Gastrocnemius medialis (tissue), 4 donors: ENCODE measurements at places on chromosomes 2 and 18.

DNA sequence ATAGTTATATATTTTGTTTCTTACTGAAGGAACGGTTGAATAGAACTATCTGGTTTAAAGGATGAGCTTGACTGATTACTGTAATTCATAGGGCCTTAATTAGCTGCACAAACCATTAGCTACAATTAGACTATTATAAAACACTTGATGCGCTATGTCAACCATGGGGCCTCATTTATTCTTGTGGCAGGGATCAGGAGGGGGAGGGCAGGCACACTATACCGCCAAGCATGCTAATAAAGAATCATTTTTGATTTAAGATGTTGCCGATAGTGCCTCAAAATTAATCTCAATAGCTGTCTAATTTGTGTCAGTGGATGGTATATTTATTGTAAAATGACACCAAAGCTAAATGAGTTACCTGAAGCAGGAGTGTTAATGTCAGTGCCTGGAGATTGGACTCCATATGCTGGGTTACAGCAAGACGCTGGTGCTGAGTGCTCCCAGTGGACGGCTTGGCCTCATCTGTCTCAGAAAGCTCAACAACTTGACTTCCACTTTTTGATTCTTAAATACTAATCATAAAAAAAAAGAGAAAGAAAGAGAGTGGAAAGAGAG is 1007.0 kb upstream of the CELF4 start:
- H3K4me1 ChIP-seq, result no peaks in the 10 kb centered on the region
- no peaks in the 10 kb centered on the region for H3K27me3 ChIP-seq
- DNase-seq, result no peak
- H3K4me3 ChIP-seq, result no peak overlapping the region
- no peak overlapping the region for H3K27ac ChIP-seq

GRCh38 chr2:8407332-8407731 is 274.5 kb upstream of the ID2 start:
- no peak for DNase-seq
- no peaks in the 10 kb centered on the region for H3K36me3 ChIP-seq
- H3K27ac ChIP-seq, result no peak overlapping the region
- no peaks in the 10 kb centered on the region for H3K27me3 ChIP-seq

GRCh38 chr2:121004950-121005349 is 269.3 kb downstream of the GLI2 start:
- no peaks in the 10 kb centered on the region for H3K4me1 ChIP-seq
- no peak overlapping the region for H3K27ac ChIP-seq
- H3K27me3 ChIP-seq, result no peaks in the 10 kb centered on the region
- no peak for DNase-seq

- DNase-seq, result no peak
- H3K4me1 ChIP-seq, result no peaks in the 10 kb centered on the region
- no peaks in the 10 kb centered on the region for H3K27me3 ChIP-seq
- no peak overlapping the region for H3K4me3 ChIP-seq
These were observed 15.0 kb upstream of the ACMSD start for GRCh38 chr2:134823431-134823830.

- H3K4me3 ChIP-seq, result no peak overlapping the region
- no peaks in the 10 kb centered on the region for H3K36me3 ChIP-seq
These were observed 520.8 kb downstream of the PARD3B start for GRCh38 chr2:205066081-205066480.

DNA sequence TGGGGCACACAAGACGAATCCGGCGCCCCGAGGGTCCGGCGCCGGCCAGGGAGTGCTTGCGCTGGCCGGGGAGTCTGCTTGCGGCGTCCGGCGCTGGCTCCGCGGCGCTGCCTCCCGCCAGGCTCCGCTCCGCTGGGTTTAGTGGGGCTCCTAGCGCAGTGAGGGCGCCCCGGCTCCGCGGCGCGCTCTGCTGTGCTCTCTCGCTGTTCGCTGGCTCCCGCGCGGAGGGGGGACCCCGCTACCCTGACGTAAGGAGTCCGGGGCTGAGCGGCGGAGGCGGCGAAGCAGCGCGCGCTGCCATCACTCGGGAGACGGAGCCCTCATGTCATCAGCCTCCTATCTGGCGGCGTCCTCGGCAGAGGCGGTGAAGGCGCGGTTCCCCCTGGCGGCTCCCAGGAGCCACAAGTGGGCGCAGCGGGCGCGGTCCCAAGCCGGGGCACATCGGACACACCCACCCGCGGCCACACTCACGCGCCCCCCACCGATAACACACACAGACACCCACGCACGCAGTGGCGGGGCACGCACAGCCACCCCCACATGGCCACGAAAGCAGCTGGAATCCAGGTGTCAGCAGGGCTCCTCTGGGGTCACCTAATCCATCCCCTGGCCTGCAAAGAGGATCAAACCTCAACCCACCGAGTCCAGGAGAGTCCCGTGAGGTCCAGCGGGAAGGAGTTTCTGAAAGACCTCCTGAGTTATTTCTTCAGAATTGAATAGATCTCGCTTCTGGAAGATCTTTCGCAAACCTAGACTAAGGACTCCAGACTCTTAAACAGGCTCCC is at the start of gene C1QL2:
Gene C1QL2 (minus strand): TSS at position 189 of the 785 bp plus-strand sequence. CDS start 482 bp downstream, outside the sequence.
- H3K4me1 ChIP-seq, result peaks cover 9% of the 10 kb centered on the region
- no peak within 1 kb of the TSS for H3K4me3 ChIP-seq
- no peak within 1 kb of the TSS for H3K27ac ChIP-seq
- H3K27me3 ChIP-seq, result peaks cover 55% of the 10 kb centered on the region
